ENCODE measurements at places on chromosomes 12 and 14.
A peak's percentile ranks its signal among the peaks of the same experiment; 100 is the strongest.

DNA sequence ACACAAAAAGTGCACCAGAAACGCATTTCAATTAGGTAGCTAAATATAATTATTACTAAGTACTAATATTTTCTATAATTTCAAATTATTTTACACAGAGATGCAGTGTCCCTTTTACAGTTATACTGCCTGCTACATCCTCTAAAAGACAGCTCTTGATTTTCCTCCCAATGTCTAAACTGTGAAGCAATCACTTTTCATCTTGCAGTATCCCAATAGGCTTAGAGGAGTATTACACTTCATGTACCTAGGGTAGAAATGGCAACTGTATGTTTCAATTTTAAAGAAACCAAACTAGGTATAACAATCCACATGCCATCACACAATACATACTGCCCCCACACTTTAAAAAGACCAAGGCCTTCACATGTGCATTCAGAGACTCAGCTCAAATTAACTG lies 7.3 kb downstream of the RSRC2 start:
- no peak for DNase-seq

DNA sequence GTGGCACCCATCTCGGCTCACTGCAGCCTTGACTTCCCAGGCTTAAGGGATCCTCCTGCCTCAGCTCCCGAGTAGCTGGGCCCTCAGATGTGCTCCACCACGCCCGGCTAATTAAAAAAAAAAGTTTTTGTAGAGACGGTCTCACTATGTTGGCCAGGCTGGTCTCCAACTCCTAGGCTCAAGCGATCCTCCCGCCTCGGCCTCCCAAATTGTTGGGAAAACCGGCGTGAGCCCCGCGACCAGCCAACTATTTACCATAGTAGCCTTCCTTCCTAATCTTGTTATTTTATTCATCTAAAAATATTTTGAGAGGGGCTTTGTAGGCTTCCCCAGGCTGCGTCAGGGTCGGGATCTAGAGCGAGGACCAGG lies 25.4 kb upstream of the YY1 start:
- no peak for DNase-seq

DNA sequence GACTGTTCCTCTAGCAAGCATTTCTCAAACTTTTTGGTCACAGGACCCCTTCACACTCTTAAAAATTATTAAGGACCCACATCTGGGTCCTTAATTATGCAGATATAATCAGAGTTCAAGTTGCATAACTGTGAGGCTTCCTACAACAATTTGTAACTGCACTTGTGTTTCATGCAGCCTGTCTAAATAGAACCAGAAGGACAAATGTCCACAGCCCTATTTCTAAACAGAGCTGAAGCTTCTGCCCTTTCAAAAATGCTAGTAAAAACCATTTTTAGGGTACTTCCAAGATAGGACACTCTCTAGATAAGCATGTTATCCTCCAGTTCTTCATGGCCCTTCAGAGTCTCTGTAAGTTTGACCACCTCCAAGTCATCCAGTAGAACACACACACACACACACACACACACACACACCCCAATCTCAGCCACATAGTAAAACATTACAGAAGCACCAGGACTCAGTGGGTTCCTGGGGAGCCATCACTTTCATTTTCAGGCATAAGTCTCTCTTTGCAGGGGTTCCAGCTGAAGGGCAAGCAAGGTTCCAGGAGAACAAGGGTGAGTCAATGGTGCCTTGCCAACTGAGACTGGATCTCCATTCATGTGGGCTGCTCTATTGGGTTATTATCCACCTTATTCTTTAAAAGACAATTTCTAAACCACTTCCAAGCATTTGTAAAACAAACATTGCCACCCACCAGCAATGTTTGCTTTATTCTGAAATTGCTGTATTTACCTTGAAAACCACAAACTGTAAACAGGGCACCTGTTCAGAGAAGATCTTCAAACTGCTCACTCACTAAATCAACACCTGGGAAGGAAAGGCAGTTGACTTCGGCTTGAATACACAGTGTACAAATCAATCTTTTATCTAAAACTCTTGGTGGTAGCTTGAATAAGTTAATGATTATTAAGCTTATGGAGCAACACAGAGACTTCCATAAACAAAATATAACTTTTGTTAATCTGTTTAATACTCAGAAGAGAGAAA lies 64.1 kb downstream of the ITPR2 start:
- DNase-seq = peak; percentile 28

- DNase-seq = no peak
These were observed 328.6 kb downstream of the MDGA2 start for GRCh38 chr14:47346849-47347248.

- DNase-seq = no peak
These were observed 60.0 kb downstream of the CAPS2 start for GRCh38 chr12:75270157-75270556.

DNA sequence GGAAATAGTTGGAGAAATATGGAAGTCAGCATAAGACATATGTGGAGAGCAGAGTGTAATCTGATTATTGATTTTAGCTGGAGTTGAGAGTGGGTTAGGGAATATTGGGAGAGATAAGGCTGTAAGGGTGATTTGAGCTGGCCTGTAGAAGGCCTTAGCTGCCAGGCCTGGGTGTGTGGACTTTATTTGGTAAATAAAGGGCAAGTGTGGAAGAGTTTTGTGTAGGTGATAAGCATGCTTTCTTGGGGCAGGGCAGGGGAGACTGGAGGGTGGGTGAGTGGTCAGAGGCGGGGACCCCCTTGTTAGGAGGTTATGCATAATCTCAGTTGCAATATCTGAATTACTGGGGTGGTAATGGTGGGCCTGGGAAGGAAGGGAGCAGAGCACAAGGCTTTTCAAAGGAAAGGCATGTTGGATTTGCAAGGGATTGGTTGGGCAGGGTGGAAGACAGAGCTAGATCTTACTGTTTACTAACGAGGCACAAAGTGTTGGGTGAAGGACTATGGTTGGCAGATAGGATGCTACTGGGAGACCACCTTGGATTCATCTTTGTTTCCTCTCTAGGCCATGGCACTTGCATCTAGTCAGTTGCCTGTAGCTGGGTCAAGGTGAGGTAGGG lies 5.5 kb downstream of the KHNYN start:
- no peak for DNase-seq

- no peak for DNase-seq
These were observed 13.2 kb downstream of the OTX2 start for GRCh38 chr14:56797003-56797568.

DNA sequence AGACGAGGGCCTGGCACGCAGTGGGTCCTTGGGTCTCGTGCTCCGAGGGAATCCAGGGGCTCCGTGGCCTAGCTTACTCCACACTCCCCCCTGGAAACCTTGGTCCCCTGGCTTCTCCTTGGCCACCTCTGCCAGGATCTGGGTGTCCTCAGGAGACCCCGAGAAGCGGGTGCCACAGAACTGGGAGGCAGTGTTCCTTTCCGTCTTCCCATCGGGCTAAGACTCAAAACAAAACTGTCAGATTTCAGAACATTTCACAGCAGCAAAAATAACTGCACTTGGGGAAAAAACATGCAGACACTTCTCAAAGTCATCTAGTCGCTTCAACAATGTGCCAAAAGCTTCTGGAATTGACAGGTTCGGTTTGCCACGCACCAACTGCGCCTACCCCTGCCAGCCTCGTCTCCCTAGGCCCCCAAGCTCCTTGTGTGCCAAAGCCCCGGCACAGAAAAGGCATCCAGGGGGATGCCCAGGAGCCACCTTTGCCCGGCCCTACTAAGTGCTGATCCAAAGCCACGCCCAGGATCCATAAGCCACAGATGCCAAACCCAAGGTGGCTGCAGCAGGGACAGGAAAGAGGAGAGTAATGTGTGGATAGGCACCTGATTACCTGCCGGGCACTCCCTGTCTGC lies 58.4 kb upstream of the DIO3 start:
- DNase-seq = no peak

DNA sequence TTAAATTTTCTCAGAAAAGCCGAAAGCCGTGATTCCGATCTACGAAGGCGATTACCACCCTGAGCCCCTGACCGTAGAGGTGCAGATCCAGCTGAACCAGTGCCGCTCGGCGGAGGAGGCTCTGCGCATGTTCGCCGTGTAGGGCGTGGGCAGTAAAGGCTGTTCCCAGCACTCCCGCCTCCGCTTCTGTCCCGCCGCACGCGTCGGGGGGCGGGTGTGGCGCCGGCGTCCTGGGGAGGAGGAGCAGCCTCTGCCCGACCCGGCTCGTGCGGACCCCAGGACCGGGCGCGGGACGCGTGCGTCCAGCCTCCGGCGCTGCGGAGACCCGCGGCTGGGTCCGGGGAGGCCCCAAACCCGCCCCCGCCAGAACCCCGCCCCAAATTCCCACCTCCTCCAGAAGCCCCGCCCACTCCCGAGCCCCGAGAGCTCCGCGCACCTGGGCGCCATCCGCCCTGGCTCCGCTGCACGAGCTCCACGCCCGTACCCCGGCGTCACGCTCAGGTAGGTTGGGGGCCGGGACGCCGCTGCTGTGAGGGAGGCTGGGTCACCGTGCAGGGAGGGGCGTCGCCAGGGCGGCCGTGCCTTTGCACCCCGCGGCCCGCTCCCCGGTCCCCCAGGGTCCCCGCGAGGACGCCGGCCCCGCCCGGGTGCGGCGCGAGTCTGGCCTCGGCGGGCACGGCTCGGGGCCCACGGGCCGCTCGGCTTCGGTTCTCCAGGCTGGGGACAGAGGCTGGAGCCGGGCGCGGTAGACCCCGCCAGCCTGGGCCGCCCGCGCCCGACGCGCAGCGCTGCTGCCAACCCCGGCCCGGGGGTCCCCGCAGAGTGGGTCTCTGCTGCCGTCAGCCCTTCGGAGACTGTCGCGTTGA lies at the start of gene B3GNT4:
TSS of gene B3GNT4 (plus strand) at position 409 of the 866 bp plus-strand sequence. CDS start 910 bp downstream, outside the sequence.
- peak; percentile 35 for DNase-seq

- no peak for DNase-seq
These were observed 12.4 kb upstream of the KRT5 start for GRCh38 chr12:52532636-52533035.

- no peak for DNase-seq
These were observed 1.5 kb downstream of the OR4E1 start for GRCh38 chr14:21672116-21672515.

DNA sequence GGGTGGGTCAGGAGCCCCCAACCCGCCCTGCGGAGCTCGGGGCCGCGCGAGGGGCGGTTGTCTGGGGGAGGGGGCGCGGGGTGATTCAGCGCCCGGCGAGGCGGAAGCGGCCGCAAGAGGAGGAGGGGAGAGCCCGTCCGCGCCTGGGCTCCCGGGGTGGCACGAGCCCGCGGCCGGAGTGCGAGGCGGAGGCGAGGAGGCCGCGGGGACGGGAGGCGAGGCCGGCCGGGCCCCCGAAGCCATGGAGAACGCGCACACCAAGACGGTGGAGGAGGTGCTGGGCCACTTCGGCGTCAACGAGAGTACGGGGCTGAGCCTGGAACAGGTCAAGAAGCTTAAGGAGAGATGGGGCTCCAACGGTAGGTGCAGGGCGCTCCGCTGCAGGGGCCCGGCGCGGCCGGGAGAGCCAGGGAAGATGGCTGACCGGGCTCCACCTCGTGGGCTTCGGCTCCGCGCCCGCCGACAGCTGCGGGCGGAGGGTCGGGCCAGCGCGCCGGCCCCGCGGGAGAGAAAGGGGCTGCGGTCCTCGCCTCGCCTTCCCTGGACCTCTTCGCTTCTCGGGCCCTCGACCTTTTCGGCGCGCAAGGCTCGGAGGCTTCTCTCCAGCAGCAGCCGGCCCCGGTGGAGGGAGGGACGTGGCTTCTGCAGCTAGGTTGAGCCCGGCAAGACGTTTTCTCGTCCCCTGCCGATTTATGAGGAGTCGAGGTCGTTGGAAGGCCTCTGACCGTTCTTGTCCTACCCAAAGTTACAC lies 677 bp downstream of the ATP2A2 start:
- DNase-seq = peak; percentile 58

- no peak for DNase-seq
These were observed 29.2 kb upstream of the SPTLC2 start for GRCh38 chr14:77645520-77646230.

DNA sequence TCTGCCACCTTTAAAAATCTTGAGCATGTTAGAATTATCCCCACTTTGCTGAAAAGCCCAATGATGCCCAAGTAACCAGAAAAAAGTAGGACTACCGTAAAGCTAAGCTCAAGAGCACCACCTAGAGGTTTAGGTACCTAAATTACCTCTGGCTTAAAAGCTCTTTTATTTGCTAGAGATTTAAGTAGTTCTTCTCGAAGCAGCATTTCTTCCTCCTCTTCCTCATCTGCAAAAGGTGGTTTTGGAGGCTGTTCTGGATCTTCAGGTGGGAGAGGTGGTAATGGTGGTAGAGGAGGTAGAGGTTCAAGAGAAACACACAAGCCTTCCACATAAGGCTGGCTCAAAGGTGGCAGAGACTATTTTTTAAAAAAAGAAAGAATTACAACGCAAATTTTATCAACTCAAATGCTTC lies 26.9 kb downstream of the ZFC3H1 start:
- DNase-seq = peak; percentile 67

- DNase-seq = no peak
These were observed 38.5 kb downstream of the TSPAN11 start for GRCh38 chr12:30964896-30965612.

DNA sequence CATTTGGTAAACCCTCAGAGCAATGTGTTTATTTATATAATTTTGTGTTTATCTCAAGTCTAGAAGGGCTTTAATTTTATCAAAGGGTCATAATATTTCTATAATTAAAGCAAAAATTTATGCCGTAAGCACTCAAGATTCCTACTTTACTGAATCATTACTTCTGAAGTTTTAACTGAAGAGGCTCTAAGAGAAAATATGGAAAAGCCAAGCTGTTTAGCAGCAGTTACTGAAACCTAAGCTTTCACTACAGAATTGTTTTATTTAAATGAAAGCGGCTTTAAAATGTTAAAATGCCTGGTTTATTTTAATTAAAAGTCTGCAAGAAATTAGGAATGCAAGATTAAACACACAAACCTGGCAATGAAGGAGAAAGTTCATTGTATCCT lies 73.9 kb upstream of the BBS10 start:
- DNase-seq = peak; percentile 18

GRCh38 chr12:108173160-108173559 lies 44.1 kb downstream of the WSCD2 start:
- DNase-seq = no peak

GRCh38 chr12:69068448-69068847 lies 135.5 kb upstream of the CPM start:
- peak; percentile 53 for DNase-seq

DNA sequence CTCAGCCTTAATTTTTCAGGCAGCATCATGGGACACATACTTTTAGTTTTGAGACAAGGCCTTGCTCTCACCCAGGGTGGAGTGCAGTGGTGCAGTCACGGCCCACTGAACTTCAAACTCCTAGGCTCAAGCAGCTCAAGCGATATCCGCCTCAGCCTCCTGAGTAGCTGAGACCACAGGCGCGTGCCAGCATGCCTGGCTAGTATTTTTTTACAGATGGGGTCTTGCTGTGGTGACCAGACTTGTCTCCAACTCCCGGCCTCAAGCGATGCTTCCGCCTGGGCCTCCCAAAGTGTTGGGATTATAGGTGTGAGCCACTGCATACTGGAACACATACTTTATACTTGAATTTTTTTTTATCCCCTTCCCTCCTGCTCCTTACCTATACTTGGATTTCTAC lies 2.8 kb downstream of the RDH5 start:
- DNase-seq = no peak

GRCh38 chr12:32377344-32378055 lies 21.9 kb upstream of the FGD4 start:
- DNase-seq = no peak
